ENCODE measurements at places on chromosomes 2 and 18.

- DNase-seq = no peak
These were observed 460.5 kb downstream of the DSC3 start for GRCh38 chr18:30582078-30582477.

GRCh38 chr2:113370478-113371091 is 66.9 kb upstream of the ZNG1B start:
- peak; percentile 58 for DNase-seq

GRCh38 chr2:223069465-223069864 is 17.5 kb downstream of the KCNE4 start:
- no peak for DNase-seq

DNA sequence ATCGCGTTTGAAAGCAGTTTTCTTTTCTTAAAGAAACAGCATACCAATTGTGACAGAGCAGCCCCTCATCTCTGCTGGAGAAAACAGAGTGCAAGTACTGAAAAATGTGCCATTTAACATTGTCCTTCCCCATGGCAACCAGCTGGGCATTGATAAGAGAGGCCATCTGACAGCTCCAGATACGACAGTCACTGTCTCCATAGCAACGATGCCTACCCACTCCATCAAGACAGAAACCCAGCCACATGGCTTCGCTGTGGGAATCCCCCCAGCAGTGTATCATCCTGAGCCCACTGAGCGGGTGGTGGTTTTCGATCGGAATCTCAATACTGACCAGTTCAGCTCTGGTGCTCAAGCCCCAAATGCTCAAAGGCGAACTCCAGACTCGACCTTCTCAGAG is 9.5 kb downstream of the GRHL1 start:
- DNase-seq = no peak

DNA sequence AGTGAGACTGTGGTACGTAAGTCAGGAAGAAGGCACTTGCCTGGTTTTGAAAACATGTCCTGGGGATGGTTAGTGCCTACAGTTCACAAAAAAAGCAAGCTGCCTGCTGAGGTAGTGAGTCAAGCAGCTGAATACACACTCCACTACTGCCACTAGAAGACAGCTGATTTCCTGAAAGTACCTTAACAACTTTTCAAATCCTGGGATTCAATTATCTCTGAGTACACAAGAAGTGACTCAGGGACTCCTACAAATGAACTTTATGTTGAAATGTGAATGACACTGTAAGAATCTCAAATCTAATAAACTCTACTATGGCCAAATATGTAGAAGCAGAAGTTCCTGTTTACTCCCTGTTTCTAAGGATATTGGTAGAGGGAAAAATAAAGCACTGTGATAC is 58.0 kb upstream of the ARL5A start:
- DNase-seq = no peak

DNA sequence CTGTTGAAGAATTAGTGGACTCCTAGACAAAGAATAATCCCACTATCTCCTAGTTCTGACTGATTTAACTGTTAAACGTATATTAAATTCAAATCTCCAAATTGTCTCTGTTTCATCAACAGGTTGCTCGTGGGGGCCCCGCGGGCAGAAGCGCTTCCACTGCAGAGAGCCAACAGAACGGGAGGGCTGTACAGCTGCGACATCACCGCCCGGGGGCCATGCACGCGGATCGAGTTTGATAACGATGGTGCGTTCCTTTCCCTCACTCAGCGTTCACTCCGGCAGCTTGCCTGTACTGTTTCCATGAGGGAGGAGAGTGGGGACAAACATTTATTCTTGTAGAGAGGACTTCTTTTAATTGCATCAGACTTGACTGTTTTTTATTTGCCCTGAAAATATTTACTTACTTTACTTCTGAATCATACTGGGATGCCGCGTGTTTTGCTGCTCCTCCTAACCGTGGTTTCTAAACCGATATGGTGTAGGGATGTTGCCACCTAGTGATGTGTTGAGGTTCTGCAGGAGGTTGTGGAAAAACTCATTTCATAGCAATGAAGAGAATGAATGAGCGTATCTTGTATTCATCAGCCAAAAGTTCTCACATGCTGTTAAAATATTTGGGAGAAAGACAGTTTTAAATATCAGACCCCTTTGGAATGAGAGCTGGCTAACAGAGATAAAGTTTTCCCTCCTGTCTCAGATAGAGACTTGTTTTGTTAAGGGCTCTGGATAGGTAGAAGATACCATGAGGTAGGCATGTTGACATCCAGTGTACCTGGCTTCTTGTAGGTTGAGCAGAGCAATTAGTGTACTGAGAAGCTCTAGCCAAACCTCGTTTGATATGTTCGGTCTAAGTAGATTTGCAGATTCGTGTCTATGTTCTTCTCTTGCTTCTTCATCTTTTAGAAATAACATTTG is 38.3 kb downstream of the ITGA6 start:
- DNase-seq = peak; percentile 58

GRCh38 chr2:67260343-67261277 is 136.5 kb upstream of the ETAA1 start:
- peak; percentile 76 for DNase-seq

DNA sequence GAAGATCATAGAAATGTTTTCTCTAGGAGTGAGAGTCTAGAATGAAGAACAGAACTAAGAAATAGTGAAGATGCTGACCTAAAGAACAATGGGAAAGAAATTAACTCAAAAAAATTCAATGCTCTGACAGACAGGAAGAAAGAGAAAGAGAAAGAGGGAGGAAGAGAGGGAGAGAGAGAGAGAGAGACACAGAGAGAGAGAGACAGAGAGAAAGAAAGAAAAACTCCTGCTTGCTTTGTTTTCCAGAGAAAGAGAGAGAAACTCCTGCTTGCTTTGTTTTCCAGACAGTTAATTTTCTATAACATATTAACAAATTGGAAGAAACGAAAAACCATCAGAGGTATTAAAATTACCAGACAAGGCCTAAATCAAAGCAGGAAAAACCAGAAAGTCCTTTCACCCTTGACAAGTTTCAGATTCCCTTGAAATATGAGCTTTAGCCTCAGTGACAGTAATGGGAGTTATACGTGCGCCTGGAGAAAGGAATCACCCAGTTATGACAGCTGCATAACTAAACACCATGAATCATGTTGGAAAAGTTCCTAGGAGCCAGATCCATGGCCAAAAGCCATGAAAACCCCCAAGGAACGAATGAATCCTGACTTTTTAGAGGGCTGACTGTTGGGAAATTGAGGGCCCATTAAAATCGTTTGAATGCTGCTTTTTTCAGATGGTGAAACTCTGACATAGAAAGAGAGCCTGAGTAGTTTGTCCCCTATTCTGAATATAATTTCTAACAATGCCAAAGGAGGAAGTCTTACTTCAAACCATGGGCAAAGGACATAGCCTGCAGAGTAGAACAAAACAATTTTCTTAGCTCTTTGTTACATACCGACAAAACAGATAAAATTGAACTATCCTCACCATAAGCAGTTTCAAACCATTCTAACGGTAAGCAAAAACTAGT is 228.6 kb upstream of the CHST9 start:
- DNase-seq = peak; percentile 28

GRCh38 chr2:148965623-148966437 is 72.7 kb upstream of the LYPD6B start:
- DNase-seq = no peak

DNA sequence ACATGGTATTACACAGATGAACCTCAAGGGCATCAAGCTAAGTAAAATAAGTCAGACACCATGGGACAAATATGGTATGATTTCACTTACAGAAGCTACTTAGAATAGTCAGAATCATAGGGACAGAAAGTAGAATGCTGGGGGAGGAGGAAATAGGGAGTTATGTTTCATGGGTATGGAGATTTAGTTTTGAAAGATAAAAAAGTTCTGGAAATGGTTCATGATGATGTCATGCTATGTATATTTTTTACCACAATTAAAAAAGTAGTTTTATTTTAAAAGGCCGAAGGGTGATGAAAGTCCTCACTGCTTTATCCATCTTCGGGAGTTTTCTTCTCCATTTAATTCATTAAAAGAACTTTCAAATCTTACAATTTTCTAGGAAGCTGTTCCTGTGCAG is 181.9 kb downstream of the CALCRL start:
- no peak for DNase-seq

DNA sequence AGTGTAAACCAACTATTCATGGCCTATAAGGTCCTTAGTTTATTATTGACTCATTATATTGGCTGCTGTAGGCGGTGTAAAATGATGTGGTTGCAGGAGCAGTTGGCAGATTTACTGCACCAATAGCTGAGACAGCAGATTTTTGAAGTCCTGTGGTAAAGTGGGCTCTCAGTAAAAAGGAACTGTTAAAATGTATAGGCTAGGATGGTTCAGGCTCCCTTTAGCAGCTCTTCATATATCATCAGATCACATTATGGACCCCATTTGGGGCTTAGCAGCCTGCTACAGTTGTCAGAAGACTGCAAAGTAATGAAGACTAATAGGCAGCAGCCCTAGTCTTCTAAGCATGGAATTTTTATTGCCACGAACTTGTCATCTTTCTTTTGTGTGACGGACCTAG is 27.8 kb downstream of the MTX2 start:
- DNase-seq = no peak

- no peak for DNase-seq
These were observed 2.8 kb downstream of the TMEM177 start for GRCh38 chr2:119681868-119682220.

DNA sequence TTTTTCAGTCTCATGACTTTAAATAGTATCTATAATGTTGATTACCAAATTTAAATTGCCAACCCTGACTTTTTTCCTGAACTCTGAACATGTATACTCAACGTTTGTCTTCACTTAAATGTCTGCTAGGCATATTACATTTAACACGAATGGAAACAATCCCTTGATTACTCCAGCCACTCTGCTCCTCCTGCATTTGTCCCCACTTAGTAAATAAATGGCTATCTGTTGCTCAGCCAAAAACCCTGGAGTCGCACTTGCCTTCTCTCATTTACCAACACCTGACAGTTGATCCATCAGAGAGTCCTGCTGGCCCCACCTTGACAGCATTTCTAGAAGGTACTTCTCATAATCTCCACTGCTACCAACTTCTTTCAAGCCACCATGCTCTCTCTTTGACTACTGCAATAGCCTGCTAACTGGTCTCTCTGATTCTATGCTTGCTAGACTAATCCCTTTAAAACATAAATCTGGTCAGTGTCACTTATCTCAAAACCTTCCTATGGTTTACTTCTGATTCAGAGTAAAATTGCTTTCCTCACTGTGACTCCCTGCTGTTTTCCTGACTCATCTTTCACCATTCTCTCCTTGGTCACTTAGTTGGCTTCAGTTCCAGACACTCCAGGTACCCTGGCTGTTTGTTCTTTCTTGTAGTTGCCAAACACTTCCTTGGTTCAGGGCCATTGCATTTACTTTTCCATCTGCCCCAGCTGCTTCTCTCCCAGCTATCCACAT is 31.9 kb downstream of the SPAG16 start:
- DNase-seq = no peak

GRCh38 chr18:35417223-35417622 is 40.1 kb upstream of the ZNF396 start:
- DNase-seq = no peak

DNA sequence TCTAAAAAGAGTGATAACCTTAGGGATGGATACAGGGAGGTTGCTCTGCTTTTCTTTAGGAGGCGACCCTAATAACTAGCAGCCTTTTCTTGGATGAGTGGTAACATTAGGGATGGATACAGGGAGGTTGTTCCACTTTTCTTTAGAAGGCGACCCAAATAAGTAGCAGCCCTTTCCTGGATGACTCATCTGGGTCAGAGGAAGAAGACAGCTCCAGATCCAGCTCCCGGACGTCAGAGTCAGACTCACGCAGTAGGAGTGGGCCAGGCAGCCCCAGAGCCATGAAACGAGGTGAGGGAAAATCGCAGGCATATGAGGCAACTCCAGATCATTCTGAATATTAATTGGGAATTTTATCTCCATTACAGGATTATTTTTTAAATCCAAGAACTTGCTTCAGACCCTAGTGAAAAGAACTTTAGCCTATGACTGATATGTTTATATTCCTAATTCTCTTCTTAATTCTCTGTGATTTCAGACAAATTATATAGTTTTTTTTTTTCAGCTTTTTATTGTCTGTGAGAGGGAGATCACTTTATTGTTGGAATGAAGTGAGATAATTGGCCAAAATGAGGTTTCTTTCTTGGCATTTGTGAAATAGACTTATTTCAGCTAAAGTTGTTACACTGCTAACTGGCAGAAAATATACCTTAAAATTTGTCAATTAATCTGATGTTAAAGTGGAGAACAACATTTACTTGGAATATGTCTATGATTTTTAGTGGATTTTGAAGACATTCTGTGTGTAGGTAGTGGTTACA is 31.2 kb upstream of the C1GALT1C1L start:
- peak; percentile 60 for DNase-seq

DNA sequence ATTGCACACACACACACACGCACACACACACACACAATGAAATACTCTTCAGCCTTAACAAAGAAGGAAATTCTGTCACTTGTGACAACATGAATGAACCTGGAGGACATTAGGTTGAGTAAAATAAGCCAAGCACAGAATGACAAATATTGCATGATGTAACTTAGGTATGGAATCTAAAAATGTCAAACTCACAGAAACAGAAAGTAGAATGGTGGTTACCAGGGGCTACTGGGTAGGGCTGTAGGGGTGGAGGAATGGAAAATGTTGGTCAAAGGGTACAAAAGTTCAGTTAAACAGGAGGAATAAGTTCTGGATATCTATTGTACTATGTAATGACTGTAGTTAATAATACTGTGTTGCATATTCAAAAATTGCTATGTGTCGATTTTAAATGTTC is 29.5 kb downstream of the SCN2A start:
- no peak for DNase-seq

- peak; percentile 67 for DNase-seq
These were observed 18.0 kb upstream of the FAP start for GRCh38 chr2:162261032-162261945.

DNA sequence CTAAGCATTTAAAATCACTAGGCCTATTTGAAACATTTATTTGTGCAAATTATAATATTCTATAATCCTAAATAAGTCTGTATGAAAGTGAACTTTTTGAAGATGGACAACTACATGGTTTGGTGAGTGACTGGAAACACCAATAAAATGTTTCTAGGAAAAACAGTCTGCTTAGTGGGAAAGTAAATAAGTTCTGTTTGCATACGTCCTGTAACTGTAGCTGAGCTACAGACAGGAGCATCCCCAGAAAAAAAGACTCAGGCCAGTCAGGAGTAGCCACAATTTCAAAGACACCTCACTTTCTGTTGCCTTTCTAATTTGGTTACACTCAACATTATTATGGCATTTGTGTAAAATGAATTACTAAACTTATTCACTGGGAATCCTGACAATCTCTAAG is 28.4 kb upstream of the KCNJ3 start:
- DNase-seq = no peak

DNA sequence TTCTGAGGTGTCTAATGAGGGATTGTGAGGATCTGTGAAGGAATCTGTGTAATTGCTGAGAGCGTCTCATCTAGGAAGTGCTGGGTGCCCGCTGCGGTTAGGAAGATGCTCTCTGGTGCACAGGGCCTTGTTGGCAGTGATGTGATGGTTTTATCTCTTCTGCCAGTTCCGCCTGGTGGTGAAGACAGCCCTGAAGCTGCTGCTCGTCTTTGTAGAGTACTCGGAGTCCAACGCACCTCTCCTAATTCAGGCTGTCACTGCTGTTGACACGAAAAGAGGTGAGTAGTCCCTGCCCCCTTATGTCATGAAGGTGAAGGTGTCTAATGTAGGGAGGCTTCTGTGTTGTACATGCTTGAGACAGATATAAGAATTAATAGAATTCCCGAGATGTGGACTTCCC is 234.2 kb downstream of the TPGS2 start:
- DNase-seq = no peak

- DNase-seq = no peak
These were observed 1637.7 kb upstream of the LRRTM1 start for GRCh38 chr2:81942136-81942680.
